Hair follicular keratinocyte (primary cell): ENCODE measurements at places on chromosomes 4 and X. TPM values are rescaled to one million over a fixed set of nuclear protein-coding genes. Genes with fewer than 3 reads are reported as not detected.

SPIN4 gene
- 5.5 and 5.7 TPM in 2 replicates for total RNA-seq

PABPC4L gene
- total RNA-seq = 0.16 and 0.42 TPM in 2 replicates

C1QTNF7 gene
- total RNA-seq = not detected in 2 replicates

GUCY1A1 gene
- total RNA-seq = 0.08 and 0.42 TPM in 2 replicates

RELL1 gene
- 46.1 and 51.3 TPM in 2 replicates for total RNA-seq

HMX1 gene
- total RNA-seq = not detected in 2 replicates

TXK gene
- total RNA-seq = not detected in 2 replicates

ADAMTS3 gene
- total RNA-seq = 0.08 and 0.30 TPM in 2 replicates

GC gene
- not detected in 2 replicates for total RNA-seq

PORCN gene
- 38.1 and 63.6 TPM in 2 replicates for total RNA-seq

PF4V1 gene
- not detected in 2 replicates for total RNA-seq

CEP44 gene
- total RNA-seq = 8.0 TPM in 2 replicates

USP53 gene
- total RNA-seq = 16.5 and 27.1 TPM in 2 replicates

CDS1 gene
- 17.8 and 20.6 TPM in 2 replicates for total RNA-seq

MSMO1 gene
- total RNA-seq = 445 and 708 TPM in 2 replicates

S100G gene
- not detected in 2 replicates for total RNA-seq

BRCC3 gene
- total RNA-seq = 9.6 and 9.9 TPM in 2 replicates

GJB1 gene
- total RNA-seq = not detected in 2 replicates

HNRNPDL gene
- 155 and 222 TPM in 2 replicates for total RNA-seq

S100P gene
- 0.23 TPM in 1 of 2 replicates, not detected in the other for total RNA-seq

USP17L19 gene
- not detected in 2 replicates for total RNA-seq

ARHGAP10 gene
- total RNA-seq = 13.6 and 14.3 TPM in 2 replicates

SLITRK2 gene
- total RNA-seq = not detected in 2 replicates
